Stimulated activated CD4-positive, alpha-beta T cell treated with anti-CD3 and anti-CD28 coated beads, Interleukin-12 subunit alpha, Interleukin-12 subunit beta, amount 100 ng/mL, for 4 hours (primary cell): ENCODE measurements at places on chromosomes 2 and 18.
A peak's percentile ranks its signal among the peaks of the same experiment; 100 is the strongest.

DNA sequence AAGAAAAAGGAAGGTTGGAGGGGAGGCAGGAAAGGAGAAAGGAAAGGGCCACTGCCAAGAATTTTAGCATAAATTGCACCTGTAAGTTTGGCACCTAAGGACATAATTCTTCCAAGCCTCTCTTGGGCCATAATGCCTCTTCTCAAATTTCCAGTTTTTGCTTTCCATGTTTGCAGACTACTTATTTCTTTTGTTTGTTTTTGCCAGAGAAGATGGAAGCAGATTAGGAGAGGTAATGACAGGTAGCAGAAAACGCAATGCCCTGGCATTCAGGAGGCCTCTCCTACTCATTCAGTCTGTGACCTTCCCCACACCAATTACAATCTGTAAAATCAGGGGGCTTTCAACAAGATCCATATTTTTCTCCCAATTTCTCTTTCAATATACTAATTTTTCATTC lies 56.8 kb downstream of the MRPL33 start:
- DNase-seq, result no peak

DNA sequence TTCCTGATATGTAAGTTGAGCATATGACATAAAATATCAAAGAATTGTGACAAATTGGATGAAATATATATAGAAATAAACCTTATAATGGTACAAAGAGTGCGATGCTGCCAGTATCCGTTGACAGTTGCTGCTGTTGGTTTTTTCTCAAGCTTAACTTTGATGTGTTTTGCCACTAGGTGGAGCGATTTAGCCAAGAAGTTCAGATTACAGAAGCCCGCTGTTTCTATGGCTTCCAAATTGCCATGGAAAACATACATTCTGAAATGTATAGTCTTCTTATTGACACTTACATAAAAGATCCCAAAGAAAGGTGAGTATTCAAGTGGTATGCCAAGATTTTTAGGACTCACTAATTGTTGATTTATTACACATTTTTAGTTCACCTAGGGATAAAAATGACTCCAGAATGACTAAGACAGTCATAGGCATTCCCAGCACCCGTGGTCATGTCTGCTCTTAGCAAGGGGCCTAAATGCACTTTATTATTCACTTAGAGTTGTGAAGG lies 2.1 kb downstream of the RRM2 start:
- DNase-seq, result no peak

GRCh38 chr2:12068796-12069538 lies 322.5 kb downstream of the LPIN1 start:
- no peak for DNase-seq

- DNase-seq, result no peak
Measured at GRCh38 chr2:233818639-233819621, 35.4 kb downstream of the HJURP start.

- DNase-seq, result no peak
Measured at GRCh38 chr18:32160547-32160946, 29.3 kb upstream of the MEP1B start.

DNA sequence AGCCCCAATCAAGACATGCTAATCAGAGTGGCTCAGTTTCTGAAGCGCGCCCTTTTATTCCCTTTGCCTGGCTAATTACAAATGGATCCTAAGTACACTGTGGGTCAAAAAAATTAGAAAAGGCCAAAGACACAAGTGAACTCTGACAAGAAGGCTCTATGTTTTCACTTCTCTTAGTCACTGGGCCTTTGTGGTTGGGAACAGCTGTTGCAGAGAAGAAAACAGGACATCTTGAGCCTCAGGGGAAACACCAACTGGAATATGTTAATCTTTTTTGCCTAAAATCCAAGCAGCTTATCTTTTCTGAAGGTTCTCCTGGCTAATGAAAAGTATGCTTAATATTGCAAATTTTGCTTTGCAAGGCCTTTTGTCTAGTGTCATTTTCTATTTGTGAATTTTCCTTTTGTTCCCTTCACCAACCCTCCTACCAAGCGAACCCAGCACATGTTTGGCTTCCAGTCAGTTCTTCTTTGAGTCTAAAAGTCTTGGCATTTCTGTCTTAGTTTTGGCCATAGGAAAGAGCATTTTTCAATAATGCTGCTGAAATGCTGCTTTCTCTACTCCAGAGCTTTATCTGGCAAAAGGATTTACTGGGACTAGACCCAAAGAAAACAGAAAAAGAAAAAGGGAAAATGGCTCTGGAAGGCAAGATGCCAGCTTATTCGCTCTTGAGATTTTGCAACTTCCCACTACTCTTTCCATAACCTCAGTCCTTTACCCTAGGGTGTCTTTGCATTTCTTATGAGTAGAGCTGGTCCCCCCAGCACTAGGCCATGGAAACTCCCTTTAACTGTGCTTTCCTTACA lies 440.2 kb upstream of the ST6GAL2 start:
- no peak for DNase-seq

DNA sequence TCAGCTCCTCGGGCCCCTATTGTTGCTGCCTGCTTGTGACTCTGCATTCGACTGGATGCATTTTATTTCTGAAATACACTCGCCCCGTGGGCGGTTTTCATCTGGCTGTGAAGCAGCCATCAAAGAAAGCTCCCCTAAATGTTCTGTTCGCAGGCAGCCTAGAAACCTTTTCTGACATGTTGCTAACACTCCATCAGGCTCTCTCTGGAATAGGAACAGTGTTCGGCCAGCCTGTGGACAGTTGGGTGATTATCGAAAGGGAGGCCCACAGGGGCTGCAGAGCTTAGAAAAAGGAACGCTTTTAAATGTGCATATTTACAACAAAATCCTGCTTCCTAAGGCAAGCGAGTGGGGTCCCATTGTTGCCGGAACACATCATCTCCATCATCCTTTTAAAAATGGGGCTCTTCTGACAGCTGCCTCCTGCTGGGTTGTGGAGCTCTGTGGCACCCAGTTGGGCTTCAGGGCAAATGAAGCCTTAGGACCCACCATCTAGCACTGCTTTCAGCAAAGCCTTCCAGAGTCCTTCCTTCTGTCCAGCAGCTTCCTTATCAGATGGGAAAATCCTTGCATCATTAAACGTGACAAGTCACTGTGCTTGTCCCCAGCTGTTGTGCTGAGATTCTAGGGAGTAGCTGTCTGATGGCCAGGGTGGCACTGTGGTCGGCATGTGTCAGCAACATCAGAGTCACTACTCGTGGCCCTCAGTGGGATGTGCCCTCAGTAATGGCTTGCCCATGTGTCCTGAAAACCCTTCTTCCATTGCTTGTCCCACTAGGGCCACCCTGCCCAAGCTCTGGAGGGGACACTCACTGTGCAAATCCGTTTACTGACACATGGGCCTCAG lies 102.6 kb downstream of the GBX2 start:
- DNase-seq, result no peak

GRCh38 chr2:200376513-200377354 lies 70.2 kb downstream of the SPATS2L start:
- DNase-seq, result no peak

GRCh38 chr2:150978053-150978452 lies 283.6 kb downstream of the RBM43 start:
- no peak for DNase-seq

DNA sequence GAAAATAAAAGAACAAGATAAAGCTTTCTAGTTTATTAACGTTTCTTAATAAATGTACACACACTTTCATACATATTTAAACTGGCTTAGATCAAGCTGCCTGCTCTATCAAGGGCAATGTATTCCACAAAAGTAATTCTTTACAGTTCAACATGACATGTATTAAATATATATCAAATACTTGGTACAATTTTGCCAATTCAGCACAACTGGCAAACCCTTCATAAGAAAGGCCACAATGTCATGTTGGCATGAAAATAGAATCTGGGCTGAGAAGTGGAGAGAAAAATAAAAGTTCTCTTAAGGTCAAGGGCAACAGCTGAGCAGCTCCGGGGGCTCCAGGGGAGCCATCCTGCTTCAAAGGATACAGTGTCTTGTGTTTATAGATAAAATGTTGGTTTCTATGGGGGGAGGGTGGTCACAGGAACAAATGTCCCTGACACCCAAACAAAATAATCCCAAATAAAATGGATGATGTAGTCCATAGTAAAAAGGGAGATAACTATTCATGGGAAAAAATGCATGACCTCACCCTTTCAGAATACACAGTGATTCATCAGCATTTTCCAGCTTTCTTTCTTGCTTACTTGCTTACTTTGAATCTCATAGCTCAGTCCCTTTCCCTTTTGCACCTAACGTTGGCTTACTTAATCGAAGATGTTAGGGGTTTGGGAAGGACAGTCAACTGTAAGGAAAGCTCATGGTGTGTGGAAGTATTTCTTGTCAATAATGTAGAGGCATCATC lies 494.9 kb downstream of the NYAP2 start:
- DNase-seq, result no peak

- no peak for DNase-seq
Measured at GRCh38 chr2:223727562-223727961, 109.8 kb downstream of the AP1S3 start.

GRCh38 chr2:59196491-59196890 lies 955.4 kb upstream of the FANCL start:
- no peak for DNase-seq

- DNase-seq, result peak; percentile 4
Measured at GRCh38 chr18:23259701-23260681, 124.7 kb downstream of the CABLES1 start.

DNA sequence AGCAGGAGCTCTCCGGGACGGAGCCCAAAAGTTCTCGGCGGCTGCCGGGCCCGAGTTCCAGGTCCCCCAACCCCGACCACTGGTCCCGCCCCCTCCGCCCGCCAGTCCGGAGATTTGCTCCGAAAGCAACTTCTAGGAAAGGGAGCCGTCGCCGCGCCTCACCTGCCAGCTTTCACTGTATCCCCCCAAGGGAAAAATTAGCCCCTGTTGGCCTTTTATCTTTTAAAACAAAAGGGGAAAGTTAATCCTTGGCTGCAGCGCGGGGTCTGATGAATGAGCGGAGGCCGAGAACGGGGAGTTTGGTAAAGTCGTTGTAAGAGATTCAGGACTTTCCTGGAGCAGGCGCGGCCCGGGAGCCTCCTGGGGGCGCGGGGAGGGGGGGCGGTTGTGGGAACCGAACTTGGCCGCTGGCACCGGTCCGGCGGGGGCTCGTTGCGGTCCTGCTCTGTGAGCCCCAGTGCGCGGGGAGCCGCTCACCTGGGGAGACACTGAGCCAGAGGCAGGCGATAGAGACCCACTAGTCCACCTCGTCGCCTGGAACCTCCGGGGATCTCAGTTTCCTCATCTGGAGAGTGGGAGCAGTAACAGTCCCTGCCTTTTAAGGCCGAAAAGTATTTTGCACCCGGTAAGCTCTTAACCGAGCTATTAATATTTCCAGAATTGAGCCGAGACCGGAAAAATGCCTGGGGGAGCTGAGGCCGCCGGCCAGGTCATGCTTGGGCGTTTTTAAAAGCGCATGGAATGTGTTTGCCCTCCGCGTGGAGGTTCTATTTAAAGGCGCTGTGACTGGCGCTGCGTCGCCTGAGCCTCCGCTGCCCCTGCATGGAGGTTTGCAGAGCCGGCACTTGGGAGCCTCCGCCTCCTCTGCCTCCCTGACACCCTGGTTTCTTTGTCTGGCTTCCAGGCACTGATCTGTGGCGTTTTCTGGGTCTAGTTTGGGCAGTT lies 1.1 kb downstream of the EFHD1 start:
- no peak for DNase-seq

GRCh38 chr2:207530160-207531031 lies 634 bp downstream of the CREB1 start:
- DNase-seq, result peak; percentile 40

- DNase-seq, result no peak
Measured at GRCh38 chr2:47546994-47547393, 144.0 kb downstream of the MSH2 start.

DNA sequence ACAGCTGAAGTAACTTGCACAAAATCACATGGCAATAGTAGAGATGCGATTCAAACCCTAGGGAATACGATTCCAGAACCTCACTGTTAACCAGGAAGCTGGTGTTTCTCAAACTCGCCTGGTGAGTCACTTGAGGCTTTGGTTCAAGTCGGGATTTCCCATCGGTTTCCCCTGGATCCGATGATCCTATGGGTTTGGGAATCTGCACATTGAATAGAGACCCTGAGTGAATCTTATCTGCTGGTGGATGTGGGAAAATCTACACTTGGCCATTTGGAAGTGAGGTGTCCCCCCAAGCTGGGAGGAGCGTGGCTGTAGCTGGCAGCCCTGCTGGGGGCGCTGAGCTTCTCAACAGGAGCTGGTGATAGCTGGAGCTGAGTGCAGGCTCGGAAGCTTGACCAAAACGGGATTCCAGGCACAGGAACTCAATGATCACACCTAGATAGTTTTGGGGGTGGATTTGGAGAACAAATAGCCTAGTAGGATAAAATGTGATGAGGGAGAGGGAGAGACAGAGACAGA lies 135.4 kb downstream of the PRKCE start:
- DNase-seq, result no peak

DNA sequence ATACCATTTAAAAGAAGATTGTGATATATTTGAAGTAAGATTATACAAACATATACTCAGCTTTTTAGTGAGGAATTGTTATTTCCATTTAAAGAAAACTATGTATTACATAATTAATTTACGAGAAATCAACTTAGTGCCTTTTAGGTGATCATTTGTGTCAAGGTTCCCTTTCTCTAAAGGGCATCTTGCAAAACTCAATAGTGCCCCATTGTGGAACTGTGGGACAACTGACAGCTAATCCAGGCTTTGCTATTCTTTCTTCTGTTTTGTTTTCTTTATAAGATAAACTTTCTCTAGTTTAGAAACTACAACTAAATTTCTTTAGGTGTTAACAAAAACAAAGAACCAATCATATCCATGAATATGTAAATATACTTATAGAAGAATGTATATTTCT lies 24.3 kb upstream of the VIT start:
- DNase-seq, result no peak

GRCh38 chr2:201298462-201299052 lies 38.2 kb downstream of the CASP8 start:
- no peak for DNase-seq

DNA sequence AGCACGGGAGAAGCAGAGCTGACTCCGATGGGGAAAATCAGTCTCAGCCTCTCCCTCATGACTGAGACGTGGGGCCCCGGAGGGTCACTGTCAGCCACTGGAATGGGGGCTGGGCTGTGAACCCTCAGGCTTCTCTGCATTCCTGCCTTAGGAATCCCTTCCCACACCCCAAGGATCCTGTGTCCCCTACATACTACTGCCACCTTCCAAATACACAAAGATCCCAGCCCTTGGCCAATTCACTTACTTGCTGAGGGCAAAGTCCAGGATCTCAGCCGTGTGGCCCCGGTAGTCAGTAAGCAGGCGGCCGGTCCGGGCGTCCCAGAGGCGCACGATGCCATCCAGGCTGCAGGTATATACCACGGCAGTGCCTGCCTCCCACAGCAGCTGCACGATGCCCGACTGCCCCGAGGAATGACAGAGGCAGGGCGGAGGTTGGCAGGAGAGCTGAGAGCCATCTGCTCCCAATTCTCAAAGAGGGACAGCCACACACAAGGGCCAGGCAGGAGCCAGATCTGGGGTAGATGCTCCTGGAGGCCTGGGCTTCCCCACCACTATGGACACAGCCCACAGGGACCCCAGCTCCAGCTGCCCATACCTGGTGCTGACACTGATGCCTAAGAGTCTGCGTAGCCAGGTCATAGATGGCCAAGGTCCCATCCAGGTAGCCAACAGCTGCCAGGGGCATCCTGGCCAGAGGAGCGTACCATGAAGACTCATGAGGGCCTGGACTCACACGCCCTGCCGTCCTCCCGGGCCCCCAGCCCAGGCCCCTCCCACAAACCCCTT lies 4.2 kb downstream of the GPBAR1 start:
- DNase-seq, result no peak

- DNase-seq, result no peak
Measured at GRCh38 chr2:140013545-140014203, 1233.5 kb upstream of the NXPH2 start.

GRCh38 chr2:110948027-110948674 lies 172.6 kb upstream of the BCL2L11 start:
- no peak for DNase-seq
